Foreskin melanocyte (primary cell): ENCODE measurements at places on chromosomes 1 and 21.
A peak's percentile ranks its signal among the peaks of the same experiment; 100 is the strongest.

DNA sequence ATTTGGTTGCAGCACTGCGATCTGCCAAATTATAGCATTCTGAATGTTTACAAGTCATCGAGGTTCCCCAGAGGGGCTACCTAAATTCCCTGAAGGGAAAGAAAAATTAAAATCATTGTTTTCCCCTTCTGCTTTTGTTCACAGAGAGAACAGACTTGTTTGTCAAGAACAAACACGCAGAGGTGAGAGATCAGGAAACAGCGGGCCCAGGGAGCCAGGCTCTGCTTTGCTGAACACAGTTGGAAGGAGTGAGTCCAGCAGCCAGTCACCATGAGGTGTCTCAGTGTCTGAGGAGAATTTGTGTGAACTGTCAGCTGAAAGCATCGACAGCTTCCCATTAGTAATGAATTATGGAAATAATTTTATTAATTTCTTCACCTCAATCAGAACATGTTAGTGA lies 52.5 kb downstream of the RWDD3 start:
- DNase-seq, result no peak

DNA sequence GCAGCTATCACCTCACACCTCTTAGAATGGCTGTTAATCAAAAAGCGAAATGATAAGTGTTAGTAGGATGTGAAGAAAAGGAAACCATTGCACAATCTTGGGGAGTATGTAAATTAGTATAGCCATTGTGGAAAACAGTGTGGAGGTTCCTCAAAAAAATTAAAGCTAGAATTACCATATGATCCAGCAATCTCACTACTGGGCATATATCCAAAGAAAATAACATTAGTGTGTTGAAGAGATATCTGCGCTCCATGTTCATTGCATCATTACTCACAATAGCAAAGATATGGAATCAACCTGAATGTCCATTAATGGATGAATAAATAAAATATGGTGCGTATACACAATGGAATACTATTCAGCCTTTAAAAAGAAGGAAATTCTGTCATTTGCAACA lies 68.9 kb downstream of the SNRPE start:
- no peak for DNase-seq

- DNase-seq, result no peak
These were observed 779 bp downstream of the SON start for GRCh38 chr21:33543505-33544129.

- no peak for DNase-seq
These were observed 89.5 kb upstream of the CSF3R start for GRCh38 chr1:36572142-36572715.

DNA sequence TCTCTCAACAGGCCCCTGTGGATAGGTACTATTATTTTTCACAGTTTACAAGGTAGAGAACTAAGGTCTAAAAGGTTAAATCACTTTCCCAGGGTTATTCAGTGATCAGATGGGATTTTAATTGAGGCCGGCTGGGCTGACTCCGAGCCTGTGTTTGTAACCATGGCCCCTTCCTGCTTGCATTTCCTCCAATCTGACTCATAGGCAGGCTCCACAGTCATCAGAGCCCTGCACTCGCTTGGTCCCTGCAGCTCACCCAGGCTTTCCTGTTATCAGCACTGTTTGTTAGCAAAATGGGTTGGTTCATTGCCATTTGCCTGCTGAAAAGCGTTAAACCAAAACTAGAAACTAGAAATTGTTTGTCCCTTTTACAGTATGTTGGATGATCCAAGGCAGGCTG lies 41.4 kb upstream of the LMX1A start:
- DNase-seq, result peak; percentile 40

DNA sequence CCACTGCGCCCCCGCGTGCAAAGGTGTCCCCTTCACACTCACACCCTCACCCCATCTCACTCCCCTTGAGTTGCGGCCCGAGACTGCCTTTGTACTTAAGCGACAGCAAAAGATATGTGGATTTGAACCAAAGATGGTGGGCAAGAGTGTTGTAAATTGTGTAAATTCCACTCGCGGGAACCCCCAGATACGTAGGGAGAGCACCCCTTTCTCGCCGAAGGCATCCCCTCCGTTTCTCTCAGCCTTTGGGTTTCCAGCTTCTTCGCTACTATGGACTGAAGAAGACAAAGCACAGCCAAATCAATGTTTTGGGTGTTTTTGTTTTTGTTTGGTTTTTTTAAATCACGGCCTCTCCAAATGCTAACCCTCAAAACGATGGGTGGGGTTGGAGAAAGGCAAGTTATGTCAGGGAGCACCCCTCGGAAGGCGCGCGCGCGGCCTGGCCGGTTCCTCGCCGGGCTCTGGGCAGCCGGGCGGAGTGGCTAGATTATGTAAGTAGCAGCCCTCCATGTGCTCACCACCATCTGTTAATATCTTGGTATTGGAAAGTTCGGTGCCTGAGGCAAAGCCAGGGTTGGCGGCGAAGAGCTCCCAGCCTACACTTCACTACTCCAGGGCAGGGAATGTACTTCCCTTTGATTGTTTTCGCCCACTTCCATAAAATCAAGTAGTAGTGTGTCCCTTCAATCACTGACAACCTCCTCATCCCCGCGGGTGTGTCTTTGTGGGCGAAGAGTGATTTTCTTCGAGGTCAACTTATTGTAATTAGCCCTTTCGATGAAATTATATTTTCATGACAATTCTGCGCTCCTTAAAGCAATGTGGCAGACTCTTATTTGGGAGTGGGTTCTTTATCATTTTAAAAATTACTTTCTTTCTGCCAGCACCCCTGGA lies 4.0 kb upstream of the PROX1 start:
- DNase-seq, result no peak

GRCh38 chr1:163035446-163036249 lies 33.5 kb upstream of the RGS4 start:
- DNase-seq, result no peak

GRCh38 chr1:240126821-240127220 lies 35.1 kb downstream of the FMN2 start:
- DNase-seq, result no peak

- no peak for DNase-seq
These were observed 280.5 kb downstream of the RRAGC start for GRCh38 chr1:38579056-38579455.

DNA sequence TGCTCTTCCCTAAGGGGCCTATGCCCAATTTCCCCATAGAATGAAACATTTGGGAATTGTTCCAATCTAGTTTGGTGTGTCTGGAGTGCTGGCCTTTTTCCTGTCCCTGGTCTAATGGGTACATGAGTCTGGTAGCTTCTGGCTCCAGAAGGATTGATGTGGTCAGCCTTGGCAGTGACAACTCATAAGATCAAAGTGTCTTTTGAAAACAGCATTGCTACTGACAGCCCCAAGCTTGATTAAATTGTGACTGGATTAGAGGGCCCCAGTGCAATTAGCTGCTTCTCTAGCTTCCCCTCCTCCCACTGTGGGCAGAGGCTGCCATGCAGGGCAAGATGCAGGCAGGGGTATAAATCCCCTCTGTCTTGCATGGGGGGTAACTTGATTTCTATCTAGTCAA lies 130.9 kb downstream of the UCK2 start:
- DNase-seq, result no peak

- no peak for DNase-seq
These were observed 102.8 kb upstream of the ZNF648 start for GRCh38 chr1:182164273-182164672.

DNA sequence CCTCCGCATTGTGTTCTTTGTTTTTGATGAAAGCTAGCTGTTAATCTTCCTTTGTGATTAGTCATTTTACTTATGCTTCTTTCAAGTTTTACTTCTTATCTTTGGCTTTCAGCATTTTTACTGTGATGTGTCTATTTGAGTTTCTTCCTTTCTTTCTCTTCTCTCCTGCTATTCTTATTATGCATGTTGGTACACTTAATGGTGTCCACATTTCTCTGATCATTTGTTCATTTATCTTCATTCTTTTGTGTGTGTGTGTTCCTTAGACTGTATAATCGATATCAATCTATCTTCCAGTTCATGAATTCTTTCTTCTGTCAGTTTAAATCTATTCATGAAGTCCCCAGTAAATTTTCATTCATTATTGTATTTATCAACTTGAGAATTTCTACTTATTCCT lies 1650.3 kb downstream of the BRINP3 start:
- no peak for DNase-seq

- no peak for DNase-seq
These were observed 112.9 kb downstream of the FCRL5 start for GRCh38 chr1:157439302-157439954.

GRCh38 chr1:48858200-48858920 lies 81.7 kb upstream of the BEND5 start:
- no peak for DNase-seq

DNA sequence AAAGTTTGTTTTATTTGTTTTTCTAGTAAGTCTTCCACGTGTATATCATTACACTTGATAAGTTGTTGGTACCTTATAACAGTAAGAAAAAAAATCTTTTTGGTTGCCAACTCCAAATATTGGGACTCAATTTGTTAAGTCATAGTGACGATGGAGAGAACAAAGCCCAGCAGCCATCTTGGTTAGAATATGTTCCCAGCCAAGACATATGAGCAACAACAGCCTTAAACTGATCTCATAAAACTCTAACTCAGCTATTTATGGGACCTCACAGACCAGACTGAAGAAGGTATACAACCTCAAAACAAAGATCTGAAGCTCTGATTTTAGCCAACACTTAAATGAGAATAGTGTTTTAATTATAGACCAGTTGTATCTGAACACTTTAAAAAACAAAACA lies 281.3 kb downstream of the VAV3 start:
- DNase-seq, result no peak

- no peak for DNase-seq
These were observed 2.1 kb downstream of the SLC66A1 start for GRCh38 chr1:19313961-19314882.

DNA sequence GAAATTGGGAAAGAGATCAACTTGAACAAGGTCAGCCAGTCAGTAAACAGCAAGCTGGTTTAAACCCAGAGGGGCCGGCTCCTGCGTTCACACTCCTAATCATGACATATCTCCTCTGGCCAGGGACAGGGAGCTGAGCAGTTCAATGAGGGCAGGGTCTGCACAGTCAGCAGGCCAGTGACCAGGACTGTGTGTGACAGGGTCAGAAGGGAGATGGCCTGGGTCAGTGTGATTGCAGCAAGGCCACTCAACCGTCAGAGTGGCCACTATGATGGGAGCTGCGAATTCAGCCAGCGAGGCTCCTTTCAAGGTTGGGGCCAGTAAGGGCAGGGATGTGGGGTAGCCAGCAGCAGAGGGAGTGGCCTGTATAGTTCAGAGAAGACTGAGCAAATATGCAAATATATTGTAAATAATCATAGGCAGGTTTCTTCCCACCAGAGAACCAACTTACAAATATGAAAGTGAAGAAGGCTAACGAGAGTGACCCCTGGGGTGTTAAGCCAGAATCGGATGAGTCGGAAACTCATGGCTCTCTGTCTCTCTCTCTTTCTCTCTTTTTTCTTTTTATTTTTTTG lies 20.0 kb downstream of the NOL9 start:
- DNase-seq, result no peak

DNA sequence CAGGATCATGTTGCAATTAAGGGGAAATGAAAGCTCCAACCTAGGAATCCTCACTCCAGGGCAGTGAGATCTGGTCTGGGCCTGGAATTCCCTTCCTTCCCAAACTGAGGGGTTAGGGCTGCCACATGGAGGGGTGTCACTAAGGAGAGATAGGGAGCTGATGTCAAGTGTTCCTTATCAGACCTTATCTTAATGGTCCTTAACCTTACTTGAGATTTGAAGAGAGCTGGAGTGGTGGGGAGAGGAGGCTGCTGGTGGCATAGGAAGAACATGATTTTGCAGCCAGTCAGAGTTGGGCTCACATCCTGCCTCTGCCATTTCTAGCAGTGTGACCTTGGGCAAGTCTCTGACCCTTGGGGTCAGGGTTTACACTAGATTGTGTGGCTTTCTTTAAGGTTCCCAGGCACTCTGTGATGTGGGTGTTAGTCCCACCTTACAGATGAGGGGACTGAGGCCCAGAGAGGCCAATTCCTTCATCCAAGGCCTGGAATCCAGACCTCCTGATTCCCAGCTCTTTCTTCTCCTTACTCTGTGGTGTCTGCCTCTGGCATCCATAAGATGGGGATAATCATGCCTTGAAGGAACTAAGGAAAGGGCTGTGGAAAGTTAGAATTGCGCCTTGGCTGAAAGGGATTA lies 56.3 kb upstream of the SYNC start:
- no peak for DNase-seq

DNA sequence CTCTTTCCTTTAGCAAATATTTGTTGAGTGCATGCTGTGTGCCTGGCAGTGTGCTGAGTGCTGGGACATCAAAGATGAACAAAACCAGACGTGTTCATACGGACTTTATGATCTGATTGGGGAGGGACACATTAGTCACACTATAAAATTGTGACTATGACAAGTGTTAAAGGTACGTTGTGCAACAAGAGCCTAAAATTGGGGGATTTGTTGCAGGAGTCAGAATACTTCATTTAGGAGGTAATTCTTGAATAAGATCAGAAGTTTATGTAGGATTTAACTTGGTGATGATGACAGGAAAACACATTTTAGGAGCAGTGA lies 29.6 kb downstream of the B3GALT2 start:
- DNase-seq, result no peak

DNA sequence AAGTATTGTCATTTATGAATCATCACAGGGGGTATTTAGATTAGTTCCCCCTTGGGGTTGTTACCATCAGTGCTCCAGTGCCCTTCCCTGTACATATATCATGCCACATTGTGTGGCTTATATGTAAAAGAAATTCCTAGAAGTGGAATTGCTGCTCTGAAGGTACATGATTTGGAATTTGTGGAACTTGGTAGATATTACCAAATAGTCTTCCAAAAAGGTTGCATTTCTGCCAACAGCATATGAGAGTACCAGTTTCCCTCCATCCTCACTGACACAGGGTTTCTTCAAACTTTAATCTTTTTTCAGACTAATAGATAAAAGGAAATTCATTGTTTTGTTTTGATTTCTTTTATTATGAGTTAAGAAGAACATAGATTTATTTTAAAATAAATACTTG lies 41.3 kb downstream of the AKNAD1 start:
- peak; percentile 12 for DNase-seq
